SIG-M5 (cell line): ENCODE measurements at places on chromosomes 2 and 18.
A peak's percentile ranks its signal among the peaks of the same experiment; 100 is the strongest.

GRCh38 chr2:182324665-182325064, 102.2 kb downstream of the PDE1A start:
- DNase-seq = no peak

DNA sequence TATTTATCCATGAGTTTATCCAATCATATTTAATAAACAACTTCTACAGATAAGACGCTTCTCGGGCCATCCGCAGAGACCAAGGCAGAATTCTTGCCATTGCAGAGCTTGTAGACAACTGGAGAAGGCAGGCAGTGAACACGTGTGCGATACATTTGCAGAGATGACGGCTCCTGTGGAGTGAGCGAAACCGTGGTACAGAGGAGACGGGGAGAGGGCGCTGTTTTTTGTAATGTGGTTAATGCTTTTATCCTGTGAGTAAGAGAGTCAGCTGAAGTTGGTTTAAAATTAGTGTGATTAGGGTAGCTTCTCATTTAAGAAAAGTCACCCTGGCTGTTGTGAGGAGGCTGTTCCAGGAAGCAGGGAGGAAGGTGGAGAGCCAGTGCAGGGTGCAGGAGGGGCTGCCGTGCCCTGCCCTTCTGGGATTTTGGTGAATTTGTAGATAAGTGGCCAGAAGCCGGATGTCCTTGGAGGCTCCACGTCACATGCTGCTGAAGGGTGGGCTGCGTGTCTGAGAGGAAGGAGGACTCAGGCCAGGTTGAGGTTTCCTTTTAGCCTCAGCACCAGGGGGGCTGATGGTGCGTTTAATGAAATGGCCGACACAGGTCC, 151.4 kb downstream of the SNTG2 start:
- no peak for DNase-seq

- DNase-seq = no peak
These were observed 507.6 kb downstream of the PID1 start for GRCh38 chr2:228763379-228763981.

DNA sequence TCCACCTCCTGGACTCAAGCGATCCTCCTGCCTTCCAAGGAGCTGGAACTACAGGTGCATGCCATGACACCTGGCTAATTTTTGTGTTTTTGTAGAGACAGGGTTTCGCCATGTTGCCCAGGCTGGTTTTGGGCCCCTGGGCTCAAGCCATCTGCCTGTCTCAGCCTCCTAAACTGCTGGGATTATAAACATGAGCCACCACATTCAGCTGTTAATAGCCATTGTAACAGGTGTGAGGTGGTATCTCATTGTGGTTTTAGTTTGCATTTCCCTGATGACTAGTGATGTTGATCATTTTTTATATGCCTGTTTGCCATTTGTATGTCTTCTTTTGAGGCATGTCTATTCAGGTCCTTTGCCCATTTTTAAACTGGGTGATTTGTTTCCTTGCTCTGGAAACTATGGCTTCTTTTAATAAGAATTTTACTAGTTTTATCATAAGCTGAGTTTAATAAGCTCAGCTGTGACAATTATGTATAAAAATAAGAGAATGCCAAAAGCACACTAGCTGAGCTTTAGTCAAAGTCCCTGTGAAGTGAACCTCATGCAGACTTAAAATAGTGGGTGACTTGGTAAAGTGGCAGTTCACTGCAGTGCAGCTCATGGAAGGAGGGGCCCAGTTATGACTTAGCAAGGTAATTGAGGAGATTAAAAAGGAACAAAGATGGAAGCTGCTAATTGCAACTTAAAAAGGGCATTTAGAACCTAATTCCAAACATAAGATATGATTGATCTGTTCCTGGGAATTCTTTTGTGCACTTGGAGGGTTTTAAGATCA, 465.1 kb downstream of the TGIF1 start:
- DNase-seq = no peak

GRCh38 chr2:7665880-7666279, 748.7 kb downstream of the RNF144A start:
- no peak for DNase-seq

- DNase-seq = no peak
These were observed 31.3 kb upstream of the EVA1A start for GRCh38 chr2:75592030-75592429.

- DNase-seq = no peak
These were observed 819.8 kb upstream of the ID2 start for GRCh38 chr2:7861910-7862702.

DNA sequence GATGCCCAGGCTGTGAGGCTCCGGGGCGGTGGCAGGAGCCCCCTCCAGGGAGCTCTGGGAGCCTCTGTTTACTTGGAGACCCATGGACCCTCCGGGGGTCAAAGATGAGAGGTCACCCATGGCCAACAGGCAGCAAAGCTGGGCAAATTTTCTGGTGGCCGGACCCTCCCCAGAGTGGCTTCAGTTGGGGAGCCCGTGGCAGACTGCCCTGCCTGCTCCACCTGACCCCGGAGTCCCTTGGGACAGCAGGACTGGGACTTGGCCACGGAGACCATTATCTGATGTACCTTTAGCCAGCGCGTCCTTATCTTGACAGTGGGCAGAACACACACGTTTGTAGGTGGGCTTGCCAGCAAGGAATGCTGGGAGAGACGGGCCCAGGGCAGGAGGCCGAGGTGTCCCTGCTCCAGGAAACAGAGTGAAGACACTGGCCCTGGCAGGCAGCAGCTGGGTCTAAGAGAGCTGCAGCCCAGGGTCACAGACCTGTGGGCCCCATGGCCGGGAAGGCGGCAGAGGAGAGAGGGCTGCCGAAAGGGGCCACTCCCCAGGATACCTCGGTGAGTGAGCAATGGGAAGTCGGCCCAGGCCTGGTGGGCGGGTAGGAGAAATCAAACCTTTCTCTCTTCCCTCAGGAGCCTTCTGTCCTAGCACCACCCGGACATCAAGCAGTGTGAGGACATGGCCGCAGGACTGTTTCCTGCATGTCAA, at the start of the genes ABCG5 and ABCG8:
ABCG5 (minus strand) TSS at position 280 of the 708 bp plus-strand sequence; CDS start at position 120, 160 bp downstream.
ABCG8 (plus strand) TSS at position 412 of the 708 bp plus-strand sequence; CDS start at position 495, 83 bp downstream.
- DNase-seq = no peak

GRCh38 chr2:33073018-33073417, 126.3 kb downstream of the LTBP1 start:
- no peak for DNase-seq

GRCh38 chr2:149160701-149161217, 122.3 kb downstream of the LYPD6B start:
- peak; percentile 67 for DNase-seq

DNA sequence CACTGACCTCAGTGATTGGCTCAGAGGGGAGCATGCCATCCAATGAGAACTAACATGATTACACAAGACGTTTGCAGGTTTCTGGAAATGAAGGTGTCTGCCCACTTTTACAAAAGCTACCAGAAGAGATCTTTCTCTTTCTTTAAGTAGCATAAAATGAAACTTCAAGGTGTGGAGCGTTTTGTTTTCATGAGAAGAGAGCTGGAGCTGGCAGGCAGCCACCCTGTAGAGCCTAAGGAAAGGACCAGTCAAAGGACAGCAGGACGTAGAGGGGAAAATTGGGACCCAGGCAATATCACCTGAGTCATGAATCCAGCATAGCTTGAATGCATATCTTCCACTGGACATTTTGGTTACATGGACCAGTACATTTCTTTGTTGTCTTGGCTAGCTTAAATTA, 331.0 kb downstream of the EPHA4 start:
- no peak for DNase-seq

GRCh38 chr2:102318437-102318836, 7.1 kb downstream of the IL1RL1 start:
- DNase-seq = no peak

GRCh38 chr2:164979113-164979512, 23.8 kb upstream of the SLC38A11 start:
- no peak for DNase-seq

- DNase-seq = no peak
These were observed 14.7 kb downstream of the RRM2 start for GRCh38 chr2:10137053-10137843.

- DNase-seq = no peak
These were observed 116.3 kb downstream of the TTC32 start for GRCh38 chr2:19785447-19785846.

GRCh38 chr18:61679836-61680235, 213.0 kb downstream of the RNF152 start:
- no peak for DNase-seq

- DNase-seq = no peak
These were observed 92.6 kb upstream of the TFCP2L1 start for GRCh38 chr2:121377646-121378045.

DNA sequence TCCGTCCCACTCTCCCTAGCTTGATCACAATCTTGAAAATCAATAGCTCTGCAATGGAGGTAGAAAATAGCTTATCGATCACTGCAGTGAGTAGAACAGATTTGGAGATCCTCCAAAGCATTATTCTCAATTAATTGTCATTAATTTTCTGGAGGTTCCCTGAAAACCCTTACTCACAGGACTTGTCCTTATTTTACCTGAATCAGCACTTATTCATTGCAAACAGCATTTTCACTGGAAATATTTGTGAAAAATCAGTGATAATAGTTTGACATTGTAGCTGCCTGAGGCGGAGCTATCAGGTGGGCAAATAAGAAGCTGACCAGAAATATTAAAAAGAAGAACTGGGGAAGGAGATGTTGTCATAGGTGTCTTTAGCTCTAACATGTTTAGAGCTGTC, 294.6 kb upstream of the ZSWIM2 start:
- no peak for DNase-seq

DNA sequence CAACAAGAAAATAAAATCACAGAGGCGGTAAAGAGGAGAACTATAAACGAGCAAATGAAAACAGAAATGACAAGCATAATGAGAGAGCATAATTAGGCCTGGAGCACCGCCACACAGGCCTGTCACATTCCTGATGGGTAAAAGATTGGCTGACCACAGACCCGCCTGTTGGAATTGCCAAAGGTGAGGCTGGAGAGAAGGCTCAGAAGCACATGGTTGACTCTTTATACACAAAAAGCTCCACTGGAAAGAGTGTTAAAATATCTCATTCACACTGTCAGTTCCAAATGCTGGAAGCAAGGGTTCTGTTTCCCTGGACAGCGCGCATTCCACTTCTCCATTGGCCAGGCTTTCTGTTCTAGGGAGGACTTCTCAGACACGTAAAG, 5.9 kb upstream of the LGALSL start:
- DNase-seq = no peak

- DNase-seq = no peak
These were observed 116.5 kb upstream of the OTOS start for GRCh38 chr2:240256704-240257637.

GRCh38 chr18:27483276-27483675, 298.2 kb upstream of the CHST9 start:
- DNase-seq = no peak

DNA sequence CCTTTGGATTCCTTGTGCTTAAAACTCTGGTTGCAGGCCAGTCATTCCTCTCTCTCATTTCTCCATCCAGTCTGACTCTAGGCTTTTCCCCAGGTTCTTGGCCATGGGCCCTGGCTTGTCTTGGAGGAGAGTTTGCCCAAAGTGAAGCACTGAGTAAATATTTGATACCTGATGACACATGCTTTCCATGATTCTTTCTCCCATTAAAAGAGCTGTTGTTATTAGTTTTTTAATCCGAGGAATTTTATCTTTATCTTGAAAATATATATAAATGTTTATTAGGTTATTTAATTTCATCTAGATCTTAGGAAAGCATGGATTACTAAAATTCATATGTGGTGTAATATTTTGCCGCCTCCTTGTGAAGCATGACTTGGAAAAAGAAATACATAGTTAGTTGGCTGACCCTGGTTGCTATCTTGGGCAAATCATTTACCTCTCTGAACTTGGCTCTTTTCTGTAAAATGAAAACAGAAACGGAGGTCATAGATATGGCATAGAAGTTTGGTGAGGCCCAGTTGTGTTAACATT, 650.1 kb downstream of the SLC4A3 start:
- no peak for DNase-seq
